ENCODE measurements at places on chromosomes 7 and 10.
A peak's percentile ranks its signal among the peaks of the same experiment; 100 is the strongest.

DNA sequence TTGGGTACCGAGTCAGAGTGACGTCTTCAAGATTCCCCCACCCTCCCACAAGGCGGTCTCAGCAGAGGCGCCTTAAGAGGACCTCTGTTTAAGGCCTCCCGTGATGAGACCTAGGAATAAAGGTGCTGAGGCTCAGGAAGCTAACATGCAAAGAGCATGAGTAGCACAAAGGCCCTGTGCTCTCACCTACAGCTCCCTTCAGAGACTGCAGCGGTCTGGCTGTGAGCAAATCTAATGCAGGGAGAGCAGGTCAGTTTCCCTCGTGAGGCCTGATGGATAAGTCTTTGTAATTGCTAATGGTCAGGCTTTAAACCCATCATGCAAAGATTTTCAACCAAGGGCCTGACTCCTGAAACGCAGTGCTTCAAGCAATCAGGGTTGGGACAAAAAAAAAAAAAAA is 909.3 kb upstream of the GHITM start:
- DNase-seq, result no peak

DNA sequence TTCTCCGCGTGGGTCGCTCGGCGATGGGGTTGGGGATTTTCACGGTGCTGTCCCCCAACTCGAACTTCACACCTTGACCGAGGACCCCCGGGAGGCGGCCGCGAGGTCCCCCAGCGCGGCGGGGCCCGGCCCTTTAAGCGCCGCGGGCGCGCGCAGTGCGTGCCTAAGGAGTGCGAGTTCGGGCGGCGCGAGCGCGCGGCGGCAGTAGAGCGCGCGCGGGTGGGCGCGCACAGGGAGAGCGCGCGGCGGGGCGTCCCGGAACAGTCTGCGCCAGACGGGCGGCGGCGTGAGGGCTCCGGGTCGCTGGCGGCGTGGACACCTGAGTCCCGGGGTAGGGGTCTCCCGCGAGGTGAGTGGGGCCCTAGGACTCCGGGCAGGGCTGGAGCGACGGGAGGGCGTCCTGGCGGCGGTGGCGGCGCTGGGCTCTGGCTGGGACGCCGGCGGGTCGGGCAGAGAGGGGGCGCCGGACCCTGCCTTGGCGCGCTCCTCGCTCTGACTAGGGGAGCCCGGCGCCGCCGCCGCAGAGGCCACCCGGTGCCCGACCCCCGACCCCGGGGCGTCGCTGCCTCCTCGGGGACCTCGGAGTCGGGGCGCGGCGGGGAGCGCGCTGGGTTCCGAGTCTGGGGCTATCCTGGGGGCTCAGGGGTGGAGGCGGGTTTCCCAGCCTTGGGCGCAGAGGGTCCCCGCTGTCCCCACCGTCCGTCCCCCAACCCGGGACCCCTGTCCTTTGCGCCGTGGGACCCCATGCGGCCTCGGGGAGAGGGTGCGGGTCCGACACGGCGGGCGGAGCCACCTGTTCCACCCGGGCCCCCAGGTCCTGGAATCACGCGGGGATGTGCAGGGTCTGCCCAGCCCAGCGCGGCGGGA is at the start of gene PROSER2:
Gene PROSER2, plus strand, starts transcription at position 235 of the 867 bp plus-strand sequence. CDS start 28,722 bp downstream, outside the sequence.
- DNase-seq, result no peak

DNA sequence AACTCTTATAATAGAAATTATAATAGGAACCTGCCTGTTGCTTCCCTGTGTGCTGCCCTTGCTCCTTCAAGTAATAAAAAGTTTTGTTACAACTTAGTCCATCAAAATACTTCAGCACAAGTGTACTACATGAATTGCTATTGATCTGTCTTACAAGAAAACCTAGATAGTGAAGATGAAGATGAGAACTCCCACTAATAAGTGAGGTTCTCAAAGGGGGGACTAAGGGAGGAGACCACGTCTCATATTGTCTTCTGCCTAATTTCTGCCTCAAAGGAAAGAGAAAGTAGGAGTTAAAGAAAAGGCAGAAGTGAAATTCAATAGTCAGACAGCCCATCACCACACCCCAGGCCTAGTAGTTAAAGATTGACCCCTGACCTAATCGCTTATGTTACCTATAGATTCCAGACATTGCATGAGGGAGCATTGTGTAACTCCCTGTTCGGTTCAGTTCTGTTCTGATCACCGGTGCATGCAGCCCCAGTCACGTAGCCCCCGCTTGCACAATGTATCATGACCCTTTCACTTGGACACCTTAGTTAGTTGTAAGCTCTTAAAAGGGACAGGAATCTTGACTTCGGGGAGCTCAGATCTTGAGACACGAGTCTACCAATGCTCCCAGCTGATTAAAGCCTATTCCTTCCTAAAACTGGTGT is 18.2 kb upstream of the CHST3 start:
- no peak for DNase-seq

GRCh38 chr10:118594392-118595063 is 920 bp downstream of the PRLHR start:
- DNase-seq, result peak; percentile 3

- DNase-seq, result no peak
Measured at GRCh38 chr10:86221442-86222335, 144.9 kb downstream of the GRID1 start.

- peak; percentile 82 for DNase-seq
Measured at GRCh38 chr10:92591550-92592022, 1.3 kb upstream of the KIF11 start.

- DNase-seq, result no peak
Measured at GRCh38 chr7:99102809-99103690, 40.9 kb downstream of the SMURF1 start.

DNA sequence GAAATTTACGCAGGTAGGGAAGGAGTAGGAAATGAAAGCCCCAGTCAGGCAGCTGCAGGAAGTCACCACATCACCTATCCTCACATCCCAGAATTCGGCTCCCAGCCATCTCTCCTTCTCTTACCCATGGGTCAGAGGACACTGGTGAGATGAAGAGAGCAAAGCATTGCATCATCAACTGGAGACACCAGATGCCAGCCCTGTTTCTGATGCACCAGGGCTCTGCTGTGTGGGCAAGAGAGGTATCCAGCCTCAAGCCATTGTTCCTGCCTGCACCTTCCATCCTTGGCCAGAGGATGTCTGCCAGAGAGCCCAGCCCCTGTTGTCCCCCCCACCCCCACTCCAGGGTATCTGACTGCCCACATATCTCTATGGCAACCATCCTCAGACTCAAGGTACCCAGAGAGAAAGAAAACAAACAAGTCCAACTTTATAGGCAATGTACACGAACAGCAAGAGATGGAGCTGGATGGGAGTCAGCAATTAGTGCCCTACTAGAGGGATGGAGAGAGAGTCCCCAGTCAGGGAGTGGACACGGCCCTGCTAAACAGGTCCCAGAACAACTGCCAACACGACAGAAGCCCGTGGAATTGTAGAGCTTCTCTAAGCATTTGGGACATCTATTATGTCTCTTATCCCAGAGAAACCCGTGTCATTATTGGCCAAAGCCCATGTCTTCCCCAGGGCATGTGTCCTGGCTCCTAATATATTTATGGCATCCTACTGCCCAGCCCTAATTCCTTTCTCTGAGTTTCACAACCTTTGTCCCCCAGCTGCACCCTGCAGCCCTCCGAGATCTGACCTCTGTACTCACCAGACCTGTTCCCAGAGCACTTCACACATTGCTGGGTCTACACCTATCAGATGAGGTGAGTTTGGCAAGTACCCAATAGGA is 2.8 kb downstream of the CAMK2G start:
- no peak for DNase-seq

DNA sequence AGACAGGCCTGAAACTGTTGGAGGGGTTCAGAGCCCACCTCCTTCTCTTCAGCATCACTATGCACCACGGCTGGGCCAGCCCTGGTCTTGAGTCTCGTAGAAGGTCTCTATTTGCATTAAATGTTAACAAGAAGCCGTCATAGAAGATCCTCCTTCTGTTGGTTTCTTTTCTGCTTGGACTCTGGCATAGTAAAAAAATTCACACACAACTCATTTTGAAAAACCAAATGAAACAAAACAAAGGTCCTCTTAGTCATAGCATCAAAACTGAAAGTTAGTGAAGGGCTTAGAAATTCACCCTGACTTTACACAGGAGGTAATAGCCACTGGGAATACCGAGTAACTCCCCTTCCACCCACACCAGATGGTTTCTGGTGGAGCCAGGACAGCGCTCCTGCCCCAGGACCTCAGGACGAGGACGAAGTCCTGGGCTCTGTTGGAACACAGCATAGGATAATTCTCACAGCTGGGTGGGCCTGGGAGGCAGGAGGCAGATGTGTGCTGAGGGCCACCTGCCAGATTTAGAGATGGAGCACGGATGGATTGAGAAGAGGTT is 248.4 kb upstream of the KLF6 start:
- no peak for DNase-seq

DNA sequence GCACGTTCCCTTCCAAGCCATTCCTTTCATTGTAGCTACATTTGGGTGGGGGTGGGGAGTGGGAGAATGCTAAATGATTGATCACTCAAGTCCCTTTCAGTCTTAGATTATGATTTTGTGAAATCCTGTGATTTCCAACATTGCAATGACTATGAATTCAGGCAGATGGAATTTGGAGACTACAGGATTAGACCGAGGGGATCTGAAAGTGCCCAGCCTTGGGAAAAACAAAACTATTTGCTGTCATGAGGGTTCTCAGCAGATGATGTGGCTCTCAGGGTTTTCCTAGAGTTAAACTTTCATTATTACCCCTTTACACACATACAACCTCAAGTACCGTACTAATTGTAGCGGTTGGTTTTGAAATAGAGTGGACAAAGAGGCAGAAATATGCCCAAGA is 4.7 kb downstream of the MACROH2A2 start:
- DNase-seq, result no peak

DNA sequence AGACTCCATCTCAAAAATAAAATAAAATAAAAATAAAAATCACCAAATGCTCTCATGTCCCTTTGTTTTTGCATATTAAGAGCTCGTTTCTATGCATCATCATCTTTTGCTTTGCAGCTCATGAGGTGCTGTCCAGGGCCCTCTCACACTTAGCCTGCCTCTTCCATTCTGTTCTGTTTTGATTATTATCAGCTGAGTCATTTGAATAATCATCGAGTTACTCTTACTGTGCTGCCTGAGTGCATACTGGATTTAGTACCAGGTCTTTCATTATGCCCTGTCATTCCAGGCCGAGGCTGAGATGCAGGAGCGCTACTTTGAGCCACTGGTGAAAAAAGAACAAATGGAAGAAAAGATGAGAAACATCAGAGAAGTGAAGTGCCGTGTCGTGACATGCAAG is 33.0 kb downstream of the UCMA start:
- DNase-seq, result no peak

- no peak for DNase-seq
Measured at GRCh38 chr10:64731016-64731415, 1209.8 kb downstream of the REEP3 start.

DNA sequence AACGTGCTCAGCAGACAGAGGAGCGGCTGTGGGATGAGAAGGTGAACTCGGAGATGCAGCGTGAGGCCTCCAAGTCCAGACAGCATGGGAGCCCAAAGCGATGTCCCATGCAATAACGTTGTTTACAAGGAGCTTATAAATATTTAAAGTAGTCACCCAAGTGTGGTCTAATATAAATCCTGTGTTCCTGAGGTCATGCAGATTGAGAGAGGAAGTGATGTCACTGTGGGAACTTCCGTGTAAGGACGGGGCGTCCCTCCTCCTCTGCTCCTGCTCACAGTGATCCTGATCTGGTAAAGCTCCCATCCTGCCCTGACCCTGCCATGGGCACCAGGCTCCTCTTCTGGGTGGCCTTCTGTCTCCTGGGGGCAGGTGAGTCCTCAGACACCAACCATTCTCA is 94.7 kb upstream of the PRSS58 start:
- no peak for DNase-seq

DNA sequence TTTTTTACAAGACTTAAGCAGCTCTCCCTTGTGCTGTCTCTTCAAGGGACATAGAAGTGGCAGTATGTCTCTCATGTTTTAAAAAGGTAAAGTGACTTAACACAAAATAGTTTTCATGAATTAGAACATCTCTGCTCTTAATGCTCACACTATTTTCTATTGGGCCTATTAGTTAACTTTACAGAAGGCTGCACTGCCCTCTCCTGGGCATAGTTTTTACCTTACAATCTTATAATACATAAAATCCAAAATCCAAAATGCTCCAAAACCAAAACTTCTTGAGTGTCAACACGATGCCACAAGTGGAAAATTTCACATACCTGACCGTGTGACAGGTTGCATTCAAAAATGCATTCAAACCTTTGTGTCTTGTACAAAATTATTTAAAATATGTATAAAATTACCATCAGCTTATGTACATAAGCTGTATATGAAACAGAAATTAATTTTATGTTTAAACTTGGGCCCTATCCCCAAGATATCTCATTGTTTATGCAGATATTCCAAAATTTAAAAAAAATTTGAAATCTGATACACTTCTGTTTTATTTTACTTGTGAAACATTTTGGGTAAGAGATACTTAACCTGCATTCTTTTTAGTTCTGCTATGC is 25.8 kb downstream of the TES start:
- DNase-seq, result peak; percentile 52

GRCh38 chr7:115968171-115968570 is 62.4 kb downstream of the TFEC start:
- no peak for DNase-seq

DNA sequence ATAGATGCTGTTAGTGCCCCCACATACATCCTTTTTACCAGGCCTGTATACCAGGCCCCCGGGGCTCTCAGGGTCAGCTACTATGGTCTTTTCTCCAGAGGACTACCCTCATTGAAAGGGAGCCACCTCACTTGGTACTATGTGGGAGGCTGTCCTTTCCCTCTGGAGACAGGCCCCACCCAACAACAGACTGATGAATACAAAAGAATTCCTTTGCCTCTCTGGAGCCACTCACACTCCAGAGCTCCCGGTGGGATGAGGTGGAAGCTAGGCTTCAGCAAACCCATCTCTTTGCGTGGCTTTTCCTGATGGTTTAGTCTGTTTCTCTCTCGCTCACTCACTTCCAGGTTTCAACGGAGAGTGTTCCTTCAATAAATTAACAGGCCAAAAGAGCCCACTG is 30.3 kb downstream of the ANKMY2 start:
- no peak for DNase-seq

- no peak for DNase-seq
Measured at GRCh38 chr7:1819259-1819841, 149.3 kb downstream of the ELFN1 start.

GRCh38 chr7:148856891-148857290 is 27.2 kb downstream of the EZH2 start:
- DNase-seq, result no peak

DNA sequence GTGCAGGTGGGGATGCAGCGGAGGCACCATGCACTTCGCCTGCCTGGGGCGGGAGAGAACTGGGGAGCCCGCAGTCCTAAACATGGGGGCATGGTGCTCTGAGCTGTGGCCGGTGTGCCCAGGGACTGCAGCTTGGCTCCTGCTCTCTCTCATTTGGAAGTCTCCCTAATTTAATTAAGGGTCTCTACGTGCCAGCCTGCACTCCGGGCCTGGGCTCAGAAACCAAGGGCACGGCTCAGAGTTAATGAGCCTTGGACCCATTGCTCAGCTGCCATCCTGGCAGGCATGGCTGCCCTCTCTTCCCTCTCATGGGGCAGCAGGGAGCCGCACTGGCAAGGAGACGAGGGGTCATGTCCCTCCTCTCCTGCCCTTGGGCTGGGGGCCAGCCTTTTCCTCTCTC is 115.6 kb downstream of the CDH23 start:
- DNase-seq, result no peak

- no peak for DNase-seq
Measured at GRCh38 chr7:127755965-127756364, 104.0 kb downstream of the SND1 start.

- no peak for DNase-seq
Measured at GRCh38 chr10:24351961-24352360, 143.0 kb downstream of the KIAA1217 start.
